ENCODE measurements at places on chromosomes 5 and 9.
A peak's percentile ranks its signal among the peaks of the same experiment; 100 is the strongest.

- no peak for DNase-seq
Observed at GRCh38 chr9:90568667-90569066, 74.0 kb downstream of the DIRAS2 start.

GRCh38 chr9:123119566-123119965 is 86.1 kb downstream of the GPR21 start:
- DNase-seq, result no peak

- no peak for DNase-seq
Observed at GRCh38 chr9:98709968-98710965, 1.5 kb upstream of the GABBR2 start.

GRCh38 chr5:178252258-178252657 is 19.7 kb upstream of the PHYKPL start:
- no peak for DNase-seq

DNA sequence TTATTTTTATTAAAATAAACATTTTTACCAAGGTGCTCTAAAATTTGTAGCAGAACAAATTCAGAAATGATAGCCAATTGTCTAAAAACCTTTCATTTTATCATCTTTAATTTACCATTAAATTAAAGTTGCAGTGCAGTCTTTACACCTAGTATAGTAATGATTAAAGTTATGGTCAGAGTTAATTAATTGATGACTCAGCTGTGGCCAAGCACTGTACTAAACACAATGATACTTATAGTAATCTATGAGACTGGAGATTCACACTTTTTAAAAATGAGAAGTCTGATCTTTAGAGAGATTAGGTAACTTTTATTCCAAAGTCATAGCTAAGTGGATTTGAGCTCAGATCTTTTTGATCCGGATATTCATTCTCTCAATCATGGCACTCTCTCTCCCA is 621.1 kb upstream of the MEF2C start:
- DNase-seq, result no peak

GRCh38 chr5:142722146-142722545 is 36.3 kb upstream of the FGF1 start:
- no peak for DNase-seq

- no peak for DNase-seq
Observed at GRCh38 chr5:160318409-160318808, 6.0 kb upstream of the CCNJL start.

- DNase-seq, result no peak
Observed at GRCh38 chr9:128901822-128902221, 19.0 kb upstream of the PHYHD1 start.

- DNase-seq, result peak; percentile 65
Observed at GRCh38 chr5:83856881-83857280, 136.2 kb upstream of the HAPLN1 start.

GRCh38 chr5:176789873-176790615 is 20.3 kb upstream of the UNC5A start:
- no peak for DNase-seq

GRCh38 chr5:128376577-128376976 is 161.5 kb downstream of the FBN2 start:
- DNase-seq, result no peak

DNA sequence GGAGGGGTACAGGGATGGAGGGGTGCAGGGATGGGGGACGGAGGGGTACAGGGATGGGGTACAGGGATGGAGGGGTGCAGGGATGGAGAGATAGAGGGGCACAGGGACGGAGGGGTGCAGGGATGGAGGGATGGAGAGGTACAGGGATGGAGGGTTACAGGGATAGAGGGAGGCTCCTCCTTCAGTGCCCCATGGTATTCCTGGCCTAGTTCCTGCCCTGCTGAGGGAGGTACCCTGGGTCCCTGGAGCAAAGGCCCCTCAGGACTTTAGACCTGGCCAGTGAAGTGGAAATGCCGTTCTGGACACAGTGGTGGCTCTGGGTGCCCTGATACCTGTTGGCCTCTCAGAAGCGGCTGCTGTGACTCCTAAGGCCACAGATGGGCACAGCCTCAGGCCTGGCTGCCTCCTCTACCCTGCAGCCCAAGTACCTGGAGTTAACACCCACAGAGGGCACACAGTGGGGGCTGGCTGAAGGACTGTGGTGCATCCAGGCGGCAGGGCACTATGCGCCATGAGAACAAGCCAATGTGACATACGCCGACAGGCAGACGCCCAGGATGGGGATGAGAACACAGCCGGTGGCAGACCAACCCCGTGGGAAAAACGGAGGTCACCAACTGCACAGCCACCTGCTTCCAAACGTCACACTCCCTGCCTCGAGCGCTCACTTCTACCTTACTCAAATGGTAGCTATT is 8.4 kb downstream of the PTGES2 start:
- DNase-seq, result no peak

DNA sequence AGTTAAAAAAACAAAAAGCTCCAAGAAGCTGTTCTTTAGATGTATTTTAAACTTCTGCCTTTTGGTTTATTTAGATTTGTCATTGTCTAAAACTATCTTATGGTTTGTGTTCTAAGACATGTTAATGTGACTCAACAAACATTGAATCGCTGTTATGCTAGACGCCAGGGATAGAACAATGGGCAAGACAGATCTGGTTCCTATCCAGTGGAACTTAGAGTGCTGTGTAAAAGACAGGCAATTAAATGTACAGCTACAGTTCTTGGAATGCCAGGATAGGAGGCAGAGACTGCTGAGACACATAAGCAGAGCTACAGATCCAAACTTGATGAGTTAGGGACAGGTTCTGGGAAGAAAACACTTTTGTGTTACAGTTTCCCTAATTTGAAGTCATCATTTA is 22.4 kb downstream of the LYRM7 start:
- no peak for DNase-seq

DNA sequence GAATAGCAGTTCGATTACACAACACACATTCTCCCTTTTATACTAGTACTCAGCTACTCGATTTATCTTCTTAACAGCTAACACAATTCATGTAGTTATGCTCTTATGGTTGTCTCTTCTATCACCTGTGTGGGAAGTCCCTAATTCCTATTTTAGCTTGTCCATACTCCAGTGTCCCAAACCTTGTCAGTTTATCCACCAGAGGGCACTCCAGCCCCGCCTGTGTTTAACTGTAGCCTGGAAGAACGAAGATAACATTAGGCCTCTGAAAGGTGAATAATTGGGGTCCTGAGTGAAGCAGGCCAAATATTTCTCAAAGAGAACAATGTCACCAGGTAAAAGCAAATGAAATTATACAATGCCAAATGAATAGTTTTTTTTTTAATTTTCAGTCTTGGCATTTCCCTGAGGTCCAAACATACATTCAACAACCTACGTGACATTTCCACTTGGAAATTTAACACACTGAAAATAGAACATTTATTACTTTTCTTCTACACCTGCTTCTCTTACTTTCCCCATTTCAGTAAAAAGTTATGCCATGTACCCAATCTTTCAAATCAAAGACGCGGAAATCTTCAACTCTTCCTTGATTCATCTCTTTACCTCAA is 560.7 kb downstream of the HTR1A start:
- peak; percentile 8 for DNase-seq

DNA sequence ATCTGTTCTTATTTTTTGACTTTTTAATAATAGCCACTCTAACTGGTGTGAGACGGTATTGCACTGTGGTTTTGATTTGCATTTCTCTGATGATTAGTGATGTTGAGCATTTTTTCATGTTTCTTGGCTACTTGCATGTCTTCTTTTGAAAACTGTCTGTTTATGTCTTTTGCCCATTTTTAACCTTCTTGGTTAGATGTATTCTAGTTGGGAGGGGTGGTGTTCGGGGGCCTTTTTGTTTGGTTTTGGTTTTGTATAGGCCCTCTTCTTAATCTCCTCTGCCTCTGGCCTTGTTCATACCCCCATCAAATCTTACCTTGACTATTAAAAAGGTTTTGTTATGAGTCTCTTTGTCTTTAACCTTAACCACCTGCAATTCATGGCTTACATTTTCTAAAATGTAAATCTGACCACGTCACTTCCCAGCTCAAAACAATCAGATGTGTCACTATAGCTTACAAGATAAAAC is 107.8 kb upstream of the NR4A3 start:
- no peak for DNase-seq

GRCh38 chr5:113806250-113806649 is 292.8 kb downstream of the YTHDC2 start:
- DNase-seq, result no peak

DNA sequence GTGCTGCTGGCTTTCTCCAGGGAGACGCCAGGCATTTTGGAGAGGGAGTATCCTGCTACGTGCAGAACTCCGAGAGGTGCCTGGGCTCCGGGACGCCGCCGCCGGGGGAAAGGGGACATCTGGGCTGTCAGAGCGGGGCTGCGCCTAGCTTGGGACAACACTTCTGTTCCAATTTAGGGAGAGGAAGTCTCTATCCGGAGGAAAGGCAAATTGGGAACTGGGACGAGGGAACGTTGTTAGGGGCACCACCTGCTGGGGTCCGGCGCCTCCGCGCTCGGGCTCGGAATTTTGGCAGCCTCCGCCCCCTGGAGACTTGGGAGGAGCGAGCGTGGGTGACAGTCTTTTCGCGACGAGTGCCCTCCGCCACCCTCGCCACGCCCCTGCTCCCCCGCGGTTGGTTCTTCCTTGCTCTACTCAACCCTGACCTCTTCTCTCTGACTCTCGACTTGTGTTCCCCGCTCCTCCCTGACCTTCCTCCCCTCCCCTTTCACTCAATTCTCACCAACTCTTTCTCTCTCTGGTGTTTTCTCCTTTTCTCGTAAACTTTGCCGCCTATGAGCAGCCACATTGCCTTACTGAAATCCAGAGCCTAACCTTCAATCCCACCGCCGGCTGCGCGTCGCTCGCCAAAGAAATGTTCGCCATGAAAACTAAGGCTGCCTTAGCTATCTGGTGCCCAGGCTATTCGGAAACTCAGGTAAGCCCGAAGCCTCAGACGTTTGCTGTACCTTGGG is 1.6 kb downstream of the TSLP start:
- no peak for DNase-seq

DNA sequence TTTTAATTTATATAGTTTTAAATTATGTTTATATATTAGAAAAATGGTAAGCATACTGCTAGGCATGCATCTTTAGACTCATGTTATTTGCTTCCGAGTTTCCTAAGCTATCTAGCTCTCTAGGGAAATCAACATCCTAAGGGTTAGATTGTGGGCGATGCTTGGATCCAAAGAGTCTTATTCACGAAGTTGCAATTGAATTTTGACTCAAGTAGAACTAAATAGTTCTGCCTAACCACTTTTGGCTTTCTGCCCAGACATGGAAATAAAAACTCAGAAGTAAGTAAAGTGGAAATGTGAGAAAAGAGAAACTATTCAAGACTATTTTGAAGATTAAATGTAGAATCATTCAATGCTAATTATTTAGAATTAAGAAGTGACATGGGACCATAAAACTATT is 440.4 kb downstream of the CDH18 start:
- peak; percentile 70 for DNase-seq

GRCh38 chr5:3598769-3599211 is 3.2 kb downstream of the IRX1 start:
- DNase-seq, result no peak

DNA sequence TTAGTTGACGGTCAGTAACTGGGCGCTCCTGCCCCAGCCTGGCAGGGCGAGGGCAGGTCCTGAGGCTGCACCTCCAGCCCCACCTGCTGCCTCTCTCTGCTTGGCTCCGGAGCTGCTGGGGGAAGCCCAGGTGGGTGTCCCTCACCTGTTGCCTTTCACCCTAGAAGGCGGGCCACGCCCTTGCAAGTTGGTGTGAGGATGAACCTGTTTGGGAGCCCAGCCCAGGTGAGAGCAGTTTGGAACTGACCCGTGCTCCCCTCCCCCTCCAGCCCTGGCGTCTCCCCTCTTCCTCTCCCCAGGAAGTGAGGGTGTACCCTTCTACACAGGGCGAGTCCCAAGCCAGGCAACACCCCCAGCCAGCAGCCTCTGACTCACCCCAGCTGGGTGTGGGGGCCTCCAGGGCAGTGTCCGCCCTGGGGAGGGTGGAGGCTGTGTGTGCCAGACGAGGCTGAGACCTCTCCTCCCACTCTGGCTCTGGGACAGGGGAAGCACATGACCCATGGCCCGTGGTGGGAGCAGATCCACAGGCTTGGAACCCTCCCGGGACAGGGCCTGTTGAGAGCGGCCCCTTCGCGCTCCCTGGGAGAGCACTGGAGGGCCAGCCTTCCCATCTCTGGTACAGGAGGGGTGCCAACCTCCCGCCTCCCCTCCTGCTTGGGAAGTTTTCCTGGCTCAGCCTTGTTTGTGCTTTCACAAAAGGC is 10.4 kb downstream of the LRRC8A start:
- peak; percentile 86 for DNase-seq

Data from retinal pigment epithelial cell (primary cell).